Activated naive CD4-positive, alpha-beta T cell treated with Interleukin-2 at 50 U/mL for 16 hours (primary cell): ENCODE measurements at places on chromosomes 12 and 14.

DNA sequence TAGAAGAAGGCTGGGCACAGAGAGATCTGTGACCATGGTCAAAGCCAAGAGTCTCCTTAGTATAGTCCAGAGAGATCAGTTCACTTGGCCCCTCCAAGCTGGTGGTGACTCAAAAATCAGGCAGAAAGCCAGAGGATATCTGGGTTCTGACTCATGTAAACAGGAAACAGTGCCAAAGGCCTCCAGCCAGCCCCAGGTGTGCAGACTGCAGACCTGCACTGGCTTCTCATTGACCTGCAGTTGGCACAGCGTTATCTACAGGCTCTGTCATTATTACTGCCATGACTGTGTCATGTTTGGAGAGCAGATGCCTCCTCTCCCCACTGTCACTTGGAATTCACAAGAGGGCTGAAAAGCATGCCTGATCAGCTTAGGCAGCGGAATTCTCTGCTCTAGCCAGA, 295.7 kb upstream of the PRKD1 start:
- DNase-seq, result no peak

DNA sequence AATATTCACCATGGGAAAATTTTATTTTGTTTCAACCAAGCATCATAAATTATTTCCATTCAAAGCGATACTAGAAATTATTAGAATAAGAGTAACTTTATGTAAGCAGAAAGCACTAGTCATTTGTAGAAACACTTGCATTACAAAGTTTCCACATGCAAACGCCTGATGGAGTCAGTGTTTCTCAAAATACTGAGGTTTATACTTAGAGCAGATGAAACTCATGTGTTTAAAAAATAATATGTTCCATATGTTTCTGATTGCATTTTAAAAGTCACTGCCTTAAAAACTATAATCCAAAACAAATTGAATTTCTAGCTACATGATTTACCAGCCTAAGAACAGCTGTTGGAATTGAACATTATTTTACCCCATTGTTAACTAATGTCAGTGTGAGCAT, 1246.4 kb downstream of the SLC16A7 start:
- DNase-seq, result no peak

DNA sequence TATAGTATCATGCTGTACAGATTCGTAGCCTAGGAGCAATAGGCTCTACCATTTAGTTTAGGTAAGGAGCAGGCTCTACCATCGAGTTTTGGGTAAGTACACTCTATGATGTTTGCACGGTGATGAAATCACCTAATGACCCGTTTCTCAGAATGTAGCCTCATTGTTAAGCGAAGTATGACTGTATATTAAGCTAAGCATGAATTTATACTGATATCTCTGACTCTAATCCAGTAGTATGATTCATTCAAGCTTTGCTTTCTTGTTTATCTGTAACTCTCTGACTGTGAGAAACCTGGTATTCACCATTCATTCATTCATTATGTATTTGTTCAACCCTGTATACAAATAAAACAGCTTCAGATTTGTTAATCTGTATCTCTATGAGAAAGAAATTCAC, 283.9 kb upstream of the PRICKLE1 start:
- DNase-seq, result no peak

DNA sequence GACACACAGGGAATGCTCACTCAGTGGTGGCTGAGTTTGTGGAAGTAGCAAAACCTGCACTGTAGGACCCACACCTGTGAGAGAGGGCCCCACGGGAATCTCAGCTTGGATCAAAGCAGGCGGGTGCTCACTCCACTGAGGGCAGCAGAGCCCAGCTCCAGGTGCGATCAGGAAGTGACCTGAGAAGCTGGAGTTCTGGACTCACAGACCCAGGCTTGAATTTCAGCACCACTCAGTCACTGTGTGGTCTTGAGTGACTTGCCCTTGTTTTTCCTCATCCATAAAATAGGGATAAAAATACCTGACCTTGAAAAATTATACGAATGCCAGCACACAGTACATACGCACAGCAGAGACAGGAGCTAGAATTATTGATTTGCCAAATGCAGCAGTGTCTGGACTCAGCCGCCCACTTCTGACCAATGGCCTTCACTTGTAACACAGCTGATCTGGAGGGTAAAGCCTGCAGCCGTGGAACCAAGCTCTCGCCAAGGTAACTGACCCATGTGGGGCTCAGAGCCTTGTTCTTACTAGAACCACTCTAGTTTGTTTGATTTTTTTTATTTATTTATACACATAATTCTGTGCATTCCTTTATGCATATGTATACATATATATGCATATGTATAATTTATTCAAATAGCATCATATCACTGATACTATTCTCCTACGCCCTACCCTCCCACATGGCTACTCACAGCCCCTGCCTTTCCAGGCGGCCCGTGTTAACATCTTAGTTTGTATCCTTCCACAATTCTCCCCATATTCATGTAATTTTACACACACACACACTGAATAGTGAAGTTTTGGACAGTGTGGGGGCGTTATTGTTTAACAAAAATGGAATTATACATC, 53.9 kb downstream of the DPF3 start:
- DNase-seq, result no peak

GRCh38 chr12:112096070-112096469, 12.5 kb downstream of the NAA25 start:
- DNase-seq, result no peak

GRCh38 chr14:101364503-101365328, 196.6 kb upstream of the DIO3 start:
- DNase-seq, result no peak

DNA sequence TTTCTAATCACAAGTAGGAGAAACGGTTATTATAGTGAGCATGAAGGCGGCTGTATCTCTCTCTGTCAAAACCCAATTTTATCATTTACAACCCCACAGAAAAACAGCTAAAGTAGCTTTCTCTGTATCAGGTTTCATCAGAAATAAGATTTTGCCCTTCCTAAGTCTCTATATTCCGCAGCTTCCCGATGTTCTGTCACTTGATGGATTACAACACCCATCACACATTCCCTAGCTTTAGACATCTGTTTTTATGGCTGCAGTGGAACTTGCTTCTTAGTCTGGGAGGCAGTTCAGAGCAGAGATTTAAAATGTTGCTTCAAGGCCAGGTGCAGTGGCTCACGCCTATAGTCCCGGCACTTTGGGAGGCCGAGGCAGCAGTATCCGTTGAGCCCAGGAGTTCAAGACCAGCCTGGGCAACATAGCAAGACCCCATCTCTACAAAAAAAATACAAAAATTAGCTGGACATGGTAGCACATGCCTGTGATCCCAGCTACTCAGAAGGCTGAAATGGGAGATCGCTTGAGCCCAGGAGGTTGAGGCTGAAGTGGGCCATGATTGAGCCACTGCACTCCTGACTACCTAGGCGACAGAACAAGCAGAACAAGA, 27.6 kb upstream of the FOXN3 start:
- DNase-seq, result no peak

DNA sequence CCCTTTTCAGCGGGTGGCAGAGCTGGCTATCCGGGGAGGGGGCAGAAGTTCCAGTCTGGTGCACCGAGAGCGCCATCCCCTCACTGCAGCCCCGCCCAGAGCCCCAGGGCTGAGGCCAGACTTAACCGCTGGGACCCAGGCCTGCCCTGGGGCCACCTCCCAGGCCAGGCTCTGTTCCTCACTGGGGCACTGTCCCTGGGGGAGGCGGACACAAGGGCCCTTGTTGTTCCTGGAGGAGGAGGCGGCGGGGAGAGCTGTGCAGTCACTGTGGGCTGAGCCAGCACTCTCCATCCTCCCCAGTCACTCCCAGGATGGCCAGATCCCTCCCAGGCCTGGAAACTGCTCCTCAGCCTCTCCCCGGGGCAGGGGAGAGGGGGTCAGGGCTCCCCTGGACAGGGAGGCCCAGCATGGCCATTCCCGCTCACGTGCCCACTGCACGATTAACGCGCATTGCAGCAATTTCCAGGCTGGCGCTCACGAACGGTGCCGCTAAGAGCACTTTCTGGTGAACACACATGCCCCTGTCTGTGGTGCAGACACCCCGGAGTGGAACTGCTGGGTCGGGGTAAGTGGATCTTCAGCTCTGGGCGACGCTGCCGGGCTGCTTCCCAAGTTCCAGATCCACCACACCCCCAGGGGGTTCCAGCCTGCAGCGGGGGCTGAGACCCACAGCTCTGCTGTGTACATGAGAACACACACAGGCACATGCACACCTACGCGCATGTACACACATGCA, 89.8 kb upstream of the SFSWAP start:
- no peak for DNase-seq

- no peak for DNase-seq
These were observed 580.2 kb downstream of the MED13L start for GRCh38 chr12:115697340-115697739.

- no peak for DNase-seq
These were observed 981.9 kb downstream of the DIO2 start for GRCh38 chr14:79229383-79229909.

- no peak for DNase-seq
These were observed 81.7 kb upstream of the PRB2 start for GRCh38 chr12:11477110-11477509.

DNA sequence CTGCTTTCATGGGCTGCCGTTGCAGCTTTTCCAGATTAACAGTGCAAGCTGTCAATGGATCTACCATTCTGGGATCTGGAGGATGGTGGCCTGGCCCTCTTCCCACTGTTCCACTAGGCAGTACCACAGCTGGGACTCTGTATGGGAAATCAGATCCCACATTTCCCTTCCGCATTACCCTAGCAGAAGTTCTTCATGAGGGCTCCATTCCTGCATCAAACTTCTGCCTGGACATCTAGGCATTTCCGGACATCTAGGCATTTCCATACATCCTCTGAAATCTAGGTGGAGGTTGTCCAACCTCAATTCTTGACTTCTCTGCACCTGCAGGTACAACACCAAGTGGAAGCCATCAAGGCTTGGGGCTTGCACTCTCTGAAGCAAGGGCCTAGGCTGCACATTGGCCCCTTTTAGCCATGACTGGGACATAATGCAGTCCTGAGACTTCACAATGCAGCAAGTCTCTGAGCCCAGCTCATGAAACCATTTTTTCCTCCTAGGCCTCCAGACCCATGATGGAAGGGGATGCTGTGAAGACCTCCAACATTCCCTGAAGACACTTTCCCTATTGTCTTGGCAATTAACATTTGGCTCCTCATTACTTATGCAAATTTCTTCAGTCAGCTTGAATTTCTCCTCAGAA, 863.3 kb downstream of the C12orf50 start:
- DNase-seq, result no peak

GRCh38 chr12:69649529-69649928, 38.8 kb upstream of the LRRC10 start:
- no peak for DNase-seq

GRCh38 chr12:53916788-53917655, 21.6 kb upstream of the HOXC13 start:
- DNase-seq, result no peak

GRCh38 chr14:70622111-70622712, 19.5 kb upstream of the TTC9 start:
- peak; percentile 45 for DNase-seq

DNA sequence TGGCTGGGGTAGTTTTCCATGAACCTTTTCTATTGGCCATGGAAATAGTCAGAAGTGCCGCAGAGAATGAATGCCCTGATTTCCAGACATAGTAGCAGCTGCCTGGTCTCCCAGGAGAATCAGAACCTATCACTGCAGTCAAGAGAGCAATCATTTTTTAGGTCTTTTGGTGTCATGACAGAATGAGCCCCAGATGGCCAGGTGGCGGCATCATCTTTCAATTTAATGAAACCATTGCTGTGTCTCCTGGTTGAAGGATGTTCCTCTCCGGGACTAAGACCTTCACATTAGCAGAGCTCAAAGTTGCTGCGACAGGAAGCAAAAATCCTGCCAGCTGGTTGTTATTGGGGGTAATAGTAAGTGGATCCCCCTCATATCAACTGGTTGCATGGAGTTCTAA, 18.8 kb downstream of the TNFAIP2 start:
- no peak for DNase-seq

DNA sequence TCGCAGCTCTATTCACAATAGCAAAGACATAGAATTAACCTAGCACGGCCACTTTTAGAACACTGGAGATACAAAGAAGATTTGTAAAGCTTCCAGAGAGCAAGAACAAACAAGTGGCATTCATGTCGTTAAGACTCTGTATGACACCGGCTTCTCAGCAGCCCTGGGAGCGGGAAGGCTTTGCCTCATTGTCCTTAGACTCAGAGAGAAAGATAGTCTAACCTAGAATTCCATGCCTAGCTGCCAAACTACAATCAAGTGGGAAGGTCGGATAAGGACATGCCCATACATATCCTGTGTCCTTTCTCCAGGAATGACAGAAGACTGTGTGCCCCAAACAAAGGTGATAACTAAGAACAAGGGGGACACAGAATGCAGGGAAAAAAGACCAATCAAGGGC, 1038.3 kb downstream of the BCL11B start:
- no peak for DNase-seq

DNA sequence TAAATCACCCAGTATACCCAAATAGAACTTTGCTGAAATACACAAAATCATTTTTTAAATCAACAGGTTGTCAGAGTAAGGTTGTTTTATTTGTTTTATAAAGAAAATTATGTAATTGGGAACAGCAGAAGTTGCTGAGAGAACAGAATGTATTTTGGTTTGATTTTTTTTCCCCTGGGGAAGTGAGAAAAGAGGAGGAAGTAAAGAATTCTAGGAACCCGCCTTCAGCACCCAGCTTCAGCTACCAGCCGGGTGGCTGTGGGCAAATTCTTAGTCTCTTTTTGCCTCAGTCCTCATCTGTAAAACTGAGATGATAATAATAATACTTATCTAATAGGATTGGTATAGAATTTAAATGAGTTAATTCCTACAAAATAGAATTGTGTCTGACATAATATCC, 119.4 kb downstream of the SRGAP1 start:
- DNase-seq, result no peak

DNA sequence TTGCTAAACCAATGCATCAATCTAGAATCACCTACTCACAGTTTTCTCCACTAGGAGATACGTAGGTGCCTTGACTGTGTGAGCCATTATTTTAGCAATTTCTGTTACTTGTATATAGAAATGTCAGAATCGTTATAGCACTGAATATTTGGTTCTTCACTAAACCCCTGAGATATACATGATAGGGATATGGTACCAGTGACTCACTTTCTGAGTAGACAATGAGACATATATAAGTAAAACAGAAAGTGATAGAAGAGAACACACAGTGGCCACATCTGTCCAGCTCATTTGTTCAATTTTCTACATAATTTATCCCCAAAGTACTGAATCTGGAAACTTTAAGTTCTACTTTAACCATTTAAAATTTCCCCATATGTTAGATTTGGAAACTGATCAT, 1505.5 kb upstream of the TMEM132C start:
- no peak for DNase-seq

- DNase-seq, result no peak
These were observed 37.4 kb upstream of the BMP4 start for GRCh38 chr14:53993920-53994607.

GRCh38 chr14:25463480-25463879, 413.5 kb upstream of the STXBP6 start:
- DNase-seq, result no peak

DNA sequence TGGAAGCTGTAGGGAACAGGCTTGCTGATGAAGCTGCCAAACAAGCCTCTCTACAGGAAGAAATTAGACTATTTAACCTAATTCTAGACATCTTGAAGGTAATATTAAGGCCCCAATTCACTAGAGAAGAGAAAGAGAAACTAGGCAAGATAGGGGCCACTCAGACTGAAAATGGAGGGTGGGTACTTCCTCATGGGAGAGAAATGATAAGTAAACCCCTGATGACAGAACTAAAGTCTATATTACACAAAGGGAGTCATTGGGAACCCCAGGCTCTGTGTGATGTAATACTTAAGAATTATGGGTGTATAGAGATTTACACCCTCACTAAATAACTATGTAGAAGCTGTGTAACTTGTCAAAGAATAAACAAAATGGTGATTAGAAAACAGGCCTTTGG, 64.3 kb downstream of the APOBEC1 start:
- no peak for DNase-seq
